Fibroblast of skin of left quadriceps (primary cell): ENCODE measurements at places on chromosomes 16 and 17.

DNA sequence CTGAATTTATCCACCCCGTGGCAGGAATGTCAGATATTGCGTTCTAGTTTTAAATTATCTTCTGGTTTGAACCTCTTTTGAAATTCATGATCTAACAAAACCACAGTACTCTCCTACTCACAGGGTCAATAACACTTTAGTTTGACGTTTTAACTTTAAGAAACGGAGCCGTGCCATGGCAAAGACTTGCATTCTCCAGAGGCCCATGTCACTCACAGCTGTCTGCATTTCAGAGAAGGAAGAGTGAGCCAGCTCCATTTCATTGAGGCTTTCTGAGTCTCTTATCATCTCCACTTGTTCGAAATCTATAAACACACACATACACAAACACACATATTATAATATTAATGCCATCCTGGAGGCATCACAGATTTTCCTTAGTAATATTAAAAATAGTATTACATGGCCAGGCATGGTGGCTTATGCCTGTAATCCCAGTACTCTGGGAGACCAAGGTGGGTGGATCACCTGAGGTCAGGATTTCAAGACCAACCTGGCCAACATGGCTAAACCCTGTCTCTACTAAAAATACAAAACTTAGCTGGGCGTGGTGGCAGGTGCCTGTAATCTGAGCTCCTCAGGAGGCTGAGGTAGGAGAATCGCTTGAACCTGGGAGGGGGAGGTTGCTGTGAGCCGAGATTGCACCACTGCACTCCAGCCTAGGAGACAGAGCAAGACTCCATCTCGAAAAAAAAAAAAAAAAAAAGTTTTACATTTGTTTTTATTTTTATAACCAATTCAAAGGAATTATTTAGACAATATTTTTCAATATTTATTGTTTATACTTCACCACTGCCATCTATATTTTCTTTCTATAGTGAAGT, 35.6 kb downstream of the ABCA6 start:
- no peak for DNase-seq

DNA sequence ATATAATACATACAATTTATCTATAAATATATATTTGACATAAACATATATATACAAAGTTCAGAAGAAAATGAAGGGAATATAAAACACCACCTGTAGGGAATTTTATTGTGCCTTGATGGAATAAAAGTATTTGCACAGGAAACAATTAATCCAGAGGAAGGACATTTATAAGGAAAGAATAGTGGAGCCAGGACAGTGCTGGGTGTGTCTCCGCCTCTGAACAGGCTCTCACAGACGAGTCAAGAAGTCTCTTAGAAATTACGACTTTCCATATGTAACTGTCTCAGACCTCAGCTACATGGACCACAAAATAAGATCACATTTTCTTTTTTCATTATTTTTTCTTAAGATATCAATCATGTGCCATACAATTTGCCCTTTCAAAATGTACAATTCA, 93.9 kb downstream of the TMEM114 start:
- no peak for DNase-seq

DNA sequence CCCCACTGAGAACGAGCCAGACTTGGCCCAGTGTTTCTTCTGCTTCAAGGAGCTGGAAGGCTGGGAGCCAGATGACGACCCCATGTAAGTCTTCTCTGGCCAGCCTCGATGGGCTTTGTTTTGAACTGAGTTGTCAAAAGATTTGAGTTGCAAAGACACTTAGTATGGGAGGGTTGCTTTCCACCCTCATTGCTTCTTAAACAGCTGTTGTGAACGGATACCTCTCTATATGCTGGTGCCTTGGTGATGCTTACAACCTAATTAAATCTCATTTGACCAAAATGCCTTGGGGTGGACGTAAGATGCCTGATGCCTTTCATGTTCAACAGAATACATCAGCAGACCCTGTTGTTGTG, 631 bp downstream of the BIRC5 start:
- no peak for DNase-seq

GRCh38 chr16:50320310-50320709, 48.5 kb downstream of the BRD7 start:
- DNase-seq, result no peak

DNA sequence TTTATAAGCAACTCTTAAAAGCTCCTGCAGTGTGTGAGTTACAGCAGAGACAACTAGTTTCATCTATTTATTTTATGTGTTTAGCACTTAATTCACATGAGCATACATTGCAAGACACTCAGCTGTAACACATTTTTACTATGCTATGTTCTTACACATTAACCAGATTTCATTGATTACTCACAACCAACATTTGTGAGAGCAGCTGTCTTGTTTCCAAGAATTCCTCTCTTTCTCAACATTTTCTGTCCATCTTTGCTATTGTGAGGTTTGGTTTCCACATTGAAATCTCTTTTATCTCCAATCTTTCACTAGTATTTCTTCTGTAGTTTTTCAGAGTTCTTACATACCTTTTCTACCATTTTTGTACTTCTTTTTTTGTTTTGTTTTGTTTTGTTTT, 51.2 kb downstream of the COPRS start:
- peak; percentile 61 for DNase-seq

DNA sequence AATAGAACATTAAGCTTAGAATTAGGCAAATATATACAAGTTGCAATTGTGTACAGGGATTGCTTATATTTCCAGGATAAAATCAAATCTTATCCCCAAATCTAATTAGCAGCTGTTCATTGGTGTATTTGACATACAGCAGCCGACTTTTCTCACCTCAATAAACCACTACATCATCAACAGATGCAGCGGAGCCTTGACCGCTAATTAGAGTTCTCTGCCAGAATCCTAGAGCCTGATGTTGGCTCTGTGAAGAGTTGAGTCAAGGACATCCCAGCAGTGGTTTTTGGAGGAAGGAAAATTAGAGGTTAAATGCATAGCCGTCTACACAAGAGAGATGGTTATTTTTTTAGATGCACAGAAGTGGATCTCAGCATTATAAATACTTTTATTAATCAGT, 221.9 kb upstream of the CACNG5 start:
- no peak for DNase-seq

GRCh38 chr17:47267354-47267828, 13.8 kb downstream of the ITGB3 start:
- DNase-seq, result peak; percentile 96

DNA sequence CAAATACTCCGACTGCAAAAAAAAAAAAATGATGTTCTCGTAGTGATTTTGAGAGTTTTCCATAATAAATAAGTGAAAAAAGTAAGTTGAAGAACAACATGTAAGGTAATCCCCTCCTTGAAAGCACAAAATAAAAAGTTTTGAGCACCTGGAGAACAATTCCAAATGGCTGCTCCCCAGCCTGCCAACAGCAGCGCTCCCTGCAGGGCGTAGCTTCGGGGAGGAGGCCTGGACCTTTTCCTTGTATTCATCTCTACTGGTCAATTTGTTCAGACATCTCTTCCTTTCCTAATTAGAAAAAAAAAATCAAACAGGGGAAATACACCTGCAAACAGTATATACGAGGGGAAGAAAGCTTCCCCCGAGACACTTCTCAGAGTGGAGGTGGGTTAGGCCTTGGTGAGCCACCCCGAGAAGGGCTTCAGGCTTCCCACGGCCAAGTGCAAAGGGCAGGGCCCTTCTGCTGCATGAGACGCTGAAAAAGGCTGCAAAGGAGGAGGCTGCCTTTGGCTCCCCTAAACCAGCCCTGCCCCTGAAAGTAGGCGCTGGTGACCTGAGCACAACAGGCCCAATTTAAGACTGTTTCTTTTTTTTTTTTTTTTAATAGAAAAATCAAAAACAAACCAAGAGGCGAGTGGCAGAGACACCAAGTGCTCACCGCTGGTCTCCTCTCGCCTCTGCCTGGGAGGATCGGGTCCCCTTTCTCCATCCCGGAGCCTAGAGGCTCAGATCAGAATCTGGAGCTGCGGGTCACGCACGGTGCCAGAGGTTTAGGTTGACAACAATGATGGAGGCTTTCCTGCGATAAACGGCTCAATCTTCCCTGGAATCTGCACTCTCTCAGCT, 193.1 kb upstream of the FOXF1 start:
- DNase-seq, result no peak

DNA sequence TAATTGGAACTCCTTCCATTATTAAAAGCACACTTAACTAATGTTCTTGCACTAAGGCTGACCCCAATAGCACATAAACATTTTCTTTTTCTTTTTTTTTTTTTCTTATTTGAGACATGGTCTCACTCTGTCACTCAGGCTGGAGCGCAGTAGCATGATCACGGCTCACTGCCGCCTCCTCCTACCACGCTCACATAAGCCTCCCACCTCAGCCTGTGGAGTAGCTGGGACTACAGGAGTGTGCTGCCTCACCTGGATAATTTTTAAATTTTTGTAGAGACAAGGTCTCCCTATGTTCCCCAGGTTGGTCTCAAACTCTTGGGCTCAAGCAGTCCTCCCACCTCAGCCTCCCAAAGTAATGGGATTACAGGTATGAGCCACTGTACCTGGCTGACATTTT, 1.2 kb upstream of the ZNF652 start:
- no peak for DNase-seq

GRCh38 chr16:73048292-73049080, 558 bp upstream of the ZFHX3 start:
- no peak for DNase-seq

- peak; percentile 68 for DNase-seq
Observed at GRCh38 chr17:38967290-38967738, at the start of gene FBXO47. Gene FBXO47 (minus strand): TSS chr17:38967403. CDS start chr17:38963025, 4,378 bp downstream.

DNA sequence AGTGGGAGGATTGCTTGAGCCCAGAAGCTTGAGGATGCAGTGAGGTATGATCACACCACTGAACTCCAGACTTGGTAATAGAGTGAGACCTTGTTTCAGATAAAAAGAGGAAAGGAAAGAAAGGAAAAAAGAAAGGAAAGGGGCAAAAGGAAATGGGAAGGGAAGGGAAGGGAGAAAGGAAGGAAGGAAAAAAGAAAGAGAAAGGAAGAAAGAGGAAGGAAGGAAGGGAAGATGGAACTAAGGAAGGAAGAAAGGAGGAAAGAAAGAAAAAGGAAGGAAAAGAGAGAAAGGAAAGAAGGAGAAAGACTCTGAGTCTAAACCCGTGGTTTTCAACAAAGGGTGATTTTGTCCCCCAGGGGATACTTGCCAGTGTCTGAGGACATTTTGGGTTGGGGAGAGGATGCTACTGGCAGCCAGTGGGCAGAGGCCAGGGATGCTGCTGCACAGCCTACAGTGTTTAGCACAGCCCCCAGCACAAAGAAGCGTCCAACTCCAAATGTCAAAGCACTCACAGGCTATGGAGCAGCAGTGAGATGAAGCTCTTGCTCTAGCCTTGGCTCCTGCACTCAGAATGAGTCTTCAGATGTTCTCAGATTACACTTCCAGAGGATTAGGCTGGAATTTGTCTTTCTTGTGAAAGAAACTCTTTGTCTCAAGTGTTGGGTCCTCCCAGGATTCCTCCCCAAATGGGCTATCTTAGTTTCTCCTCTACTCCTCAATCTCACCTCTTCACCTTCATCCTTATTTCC, 64.2 kb downstream of the BMERB1 start:
- no peak for DNase-seq

GRCh38 chr17:3002538-3003295, 60.7 kb downstream of the OR1D5 start:
- DNase-seq, result no peak

DNA sequence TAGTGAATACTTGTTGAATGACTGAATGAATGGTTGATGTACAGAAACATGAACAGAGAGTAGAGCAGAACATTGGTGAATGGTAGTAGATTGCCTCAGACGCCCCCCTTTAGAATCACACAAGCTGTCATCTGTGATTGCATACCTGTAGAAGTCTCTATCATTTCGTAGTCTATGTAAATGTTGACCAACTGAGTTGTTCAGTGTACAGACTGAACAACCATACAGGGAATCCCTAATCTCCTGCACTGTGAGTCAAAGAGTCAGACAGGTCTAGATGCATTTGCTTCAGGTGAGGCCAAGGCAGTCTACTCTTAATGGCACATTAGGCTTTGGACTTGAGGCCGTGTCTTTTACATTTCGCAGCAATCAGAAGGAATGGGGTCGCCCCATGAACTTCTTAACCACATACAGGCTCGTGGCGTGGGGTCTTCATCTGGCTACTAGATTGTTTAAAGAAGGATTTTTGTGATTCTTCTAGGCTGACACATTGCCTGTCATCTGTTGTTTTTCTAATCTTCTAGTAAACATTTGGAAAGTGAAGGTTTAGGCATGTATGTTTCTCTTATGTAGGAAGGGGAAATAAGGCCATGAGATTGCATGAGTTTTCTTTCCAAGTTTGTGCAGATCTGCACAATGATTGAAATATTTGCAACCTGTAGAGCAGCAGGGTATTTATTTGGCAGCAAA, 157.4 kb downstream of the WWOX start:
- DNase-seq, result no peak

GRCh38 chr17:50946223-50946890, 80.2 kb upstream of the TOB1 start:
- DNase-seq, result no peak

DNA sequence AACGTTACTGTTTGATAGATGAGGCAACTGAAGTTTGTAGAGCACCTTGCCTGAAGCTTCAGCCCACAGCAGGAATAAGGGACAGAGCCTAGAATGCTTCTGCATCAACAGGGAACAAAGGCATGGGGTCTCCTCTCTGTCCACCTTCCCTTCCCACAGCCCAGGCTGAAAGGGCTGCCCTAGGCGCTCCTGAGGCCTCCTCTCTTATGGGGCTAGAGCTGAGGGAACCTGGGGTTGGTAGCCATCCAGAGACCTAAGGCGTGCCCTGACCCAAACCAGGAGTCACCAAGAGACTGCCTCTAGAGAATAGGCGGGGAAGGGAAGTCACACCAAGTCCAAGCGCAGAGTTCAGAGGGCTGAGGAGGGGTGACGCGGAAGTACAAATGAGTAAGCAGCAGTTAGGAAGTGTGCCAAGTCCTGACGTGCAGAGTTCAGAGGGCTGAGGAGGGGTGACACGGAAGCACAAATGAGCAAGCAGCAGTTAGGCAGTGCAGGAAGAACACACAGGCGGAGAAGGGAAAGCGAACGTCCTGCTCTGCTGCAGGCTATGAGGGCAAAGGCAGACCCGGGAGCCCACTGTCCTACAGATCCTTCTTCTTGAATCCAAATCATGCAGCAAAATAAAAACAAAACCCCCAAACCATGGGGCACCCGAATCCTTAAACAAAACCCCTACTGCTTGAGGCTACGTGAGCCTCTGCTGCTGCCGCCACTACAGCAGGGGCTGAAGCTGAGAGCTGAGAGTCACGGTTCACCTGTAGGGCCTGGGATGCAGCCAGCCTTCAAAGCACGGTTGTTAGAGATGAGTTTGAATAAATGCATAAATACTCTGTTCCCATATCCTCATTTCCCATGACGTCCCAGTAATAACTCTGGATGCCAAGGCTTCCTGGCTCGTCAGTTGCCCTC, 2.7 kb upstream of the SPG7 start:
- DNase-seq, result no peak
